ENCODE measurements at places on chromosomes 7 and 10.

- no peak for DNase-seq
Observed at GRCh38 chr10:118835682-118836326, 81.0 kb upstream of the CACUL1 start.

- no peak for DNase-seq
Observed at GRCh38 chr10:99681553-99681952, 22.2 kb downstream of the ENTPD7 start.

DNA sequence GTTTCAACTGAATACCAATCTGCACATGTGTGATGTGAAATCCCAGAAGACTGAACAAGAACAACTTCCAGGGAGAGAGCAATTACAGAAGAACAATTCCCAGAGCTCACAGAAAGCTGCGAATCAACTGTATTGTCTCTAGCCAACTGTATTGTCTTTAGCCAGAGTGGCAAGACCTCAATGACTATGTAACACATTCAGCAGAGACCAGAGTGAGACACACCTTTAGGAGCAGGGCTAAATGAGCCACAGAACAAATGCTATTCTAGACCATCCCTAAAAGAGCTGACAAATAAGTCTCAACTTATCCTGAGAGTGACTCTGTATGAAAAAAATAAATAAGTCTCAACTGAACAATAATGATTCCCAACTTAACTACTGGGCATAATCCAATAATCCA is 72.0 kb downstream of the KMT2C start:
- no peak for DNase-seq

DNA sequence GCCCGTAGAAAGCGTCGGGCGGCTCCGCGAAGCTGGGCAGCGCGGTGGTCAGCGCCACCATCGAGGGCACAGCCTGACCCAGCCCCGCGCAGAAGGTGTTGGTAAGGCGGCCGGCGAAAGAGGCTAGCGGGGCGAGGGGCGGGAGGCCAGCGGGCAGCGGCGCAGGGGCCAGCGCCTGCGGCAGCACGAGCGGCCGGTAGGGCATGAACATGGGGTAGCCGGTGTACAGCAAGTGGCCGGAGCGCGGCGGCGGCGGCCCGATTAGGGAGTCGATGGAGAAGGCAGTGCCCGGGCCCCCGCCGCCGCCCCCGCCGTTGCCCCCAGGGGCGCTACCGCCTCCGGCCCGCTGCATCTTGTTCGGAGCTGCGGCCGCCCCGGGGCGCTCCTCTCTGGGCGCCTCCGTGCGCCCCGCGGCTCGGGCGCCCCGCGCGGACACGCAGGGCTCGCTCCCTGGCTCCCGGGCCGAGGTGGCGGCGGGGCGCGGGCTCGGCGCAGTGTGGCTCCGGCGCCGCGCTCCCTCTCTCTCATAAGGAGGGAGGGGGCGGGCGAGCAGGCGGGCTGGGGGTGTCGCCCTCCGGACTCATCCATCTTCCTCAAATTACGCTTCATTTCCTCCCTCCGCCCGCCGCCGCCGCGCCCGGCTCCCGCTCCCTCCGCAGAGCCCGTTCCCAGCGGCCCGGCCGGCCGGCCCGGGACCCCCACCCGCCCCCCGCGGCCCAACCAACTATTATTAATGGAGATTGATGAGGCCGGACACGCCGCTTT is at the start of gene GBX1:
TSS of gene GBX1 (minus strand) at position 498 of the 765 bp plus-strand sequence. CDS start at position 352, 146 bp downstream.
- DNase-seq = no peak

- DNase-seq = no peak
Observed at GRCh38 chr10:99435986-99436638, 5.7 kb upstream of the GOT1 start.

DNA sequence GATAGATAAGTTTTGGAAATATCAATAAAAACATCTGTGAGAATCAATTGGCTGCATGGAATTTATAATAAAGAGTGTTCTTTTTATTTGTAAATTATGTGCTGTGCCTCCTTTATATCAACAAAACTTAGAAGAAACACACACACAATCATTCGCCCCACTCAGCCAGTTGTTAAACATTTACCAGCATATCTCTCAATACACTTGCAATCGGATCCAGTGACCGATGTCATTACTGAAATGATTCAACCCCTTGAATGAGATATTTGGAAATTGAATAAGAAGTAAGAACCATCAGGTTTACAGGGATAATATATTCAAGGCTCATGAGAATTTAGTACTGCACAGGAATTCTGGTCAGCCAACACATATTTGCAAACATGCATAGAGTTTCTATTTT is 35.6 kb downstream of the TAF3 start:
- DNase-seq = no peak

DNA sequence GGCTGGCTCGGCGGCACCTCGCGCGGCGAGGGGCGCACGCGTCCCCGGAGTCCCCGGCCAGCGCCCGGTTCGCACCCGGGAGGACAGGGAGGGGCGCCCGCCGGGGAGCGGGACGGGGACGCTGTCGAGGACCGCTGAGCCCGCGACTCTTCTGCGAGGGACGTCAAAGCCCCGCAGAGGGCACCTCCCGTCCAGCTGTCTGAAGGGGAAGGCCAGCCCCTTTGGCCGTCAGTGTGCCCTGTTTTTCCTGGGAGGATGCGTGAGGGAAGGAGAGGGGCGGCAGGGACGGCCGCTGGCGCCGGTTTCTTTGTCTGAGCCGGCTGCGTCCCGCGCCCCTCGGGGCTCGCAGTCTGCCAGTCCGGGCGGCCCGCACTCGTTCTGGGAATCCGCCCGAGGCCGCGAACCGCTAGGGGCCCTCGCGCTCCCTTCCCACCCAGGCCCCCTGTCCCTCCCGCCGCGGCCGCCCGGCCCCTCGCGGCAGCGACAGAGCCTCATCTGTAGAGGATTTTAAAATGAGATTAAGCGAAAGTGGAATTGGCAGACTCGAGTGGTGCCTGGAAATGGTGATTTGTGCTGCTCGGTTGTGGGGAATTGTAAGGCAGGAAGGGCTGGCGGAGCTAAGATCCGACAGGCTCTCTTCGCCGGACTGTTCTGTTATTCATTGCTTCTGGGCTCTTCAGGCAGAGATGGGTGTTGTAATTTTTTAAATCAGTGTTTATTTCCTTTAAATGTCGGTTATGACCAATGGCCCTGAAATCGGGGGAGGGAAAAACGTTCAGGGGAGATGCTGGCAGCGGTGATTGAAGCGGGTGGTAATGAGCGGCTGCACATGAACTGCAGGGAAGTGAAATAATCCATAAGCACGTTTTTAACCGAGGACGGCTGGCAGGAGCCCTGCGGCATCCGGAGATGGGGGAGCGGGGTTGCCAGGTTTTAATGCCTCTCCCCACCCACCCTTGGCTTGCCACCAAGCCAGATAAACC is 618 bp upstream of the RELN start:
- no peak for DNase-seq

GRCh38 chr7:12524794-12525386 is 45.6 kb upstream of the SCIN start:
- no peak for DNase-seq

GRCh38 chr10:43692051-43692825 is 43.6 kb upstream of the ZNF32 start:
- no peak for DNase-seq

GRCh38 chr7:99293167-99293566 is 20.5 kb downstream of the MYH16 start:
- no peak for DNase-seq

DNA sequence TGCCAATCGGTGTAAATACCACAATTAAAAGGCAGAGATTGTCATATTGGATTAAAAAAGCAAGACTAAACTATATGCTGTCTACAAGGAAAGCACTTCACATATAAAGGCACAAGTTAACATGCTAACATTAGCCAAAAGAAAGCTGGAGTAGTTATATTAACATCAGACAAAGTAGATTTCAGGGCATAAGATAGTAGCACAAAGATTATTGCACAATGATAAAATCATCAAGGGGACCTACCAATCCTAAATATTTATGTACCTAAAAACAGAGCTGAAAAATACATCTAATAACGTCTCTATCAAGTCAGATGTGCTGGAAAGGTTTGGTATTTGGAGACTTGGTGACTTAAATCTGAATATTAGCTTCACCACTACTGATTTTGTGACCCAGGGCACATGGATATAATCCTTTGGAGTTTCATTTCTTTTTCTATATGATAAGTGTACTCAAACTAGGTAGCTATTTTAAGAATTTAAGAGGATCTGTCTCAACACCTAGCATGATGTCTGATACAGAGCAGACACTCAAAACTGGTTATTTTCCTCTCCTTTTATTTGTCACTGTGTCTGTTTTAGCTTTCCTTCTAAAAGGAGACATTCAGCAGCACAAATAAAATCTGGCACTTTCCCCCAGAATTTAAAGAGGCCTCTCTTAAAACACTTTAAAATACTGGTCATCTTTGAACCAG is 156.5 kb downstream of the DOCK4 start:
- DNase-seq = no peak

DNA sequence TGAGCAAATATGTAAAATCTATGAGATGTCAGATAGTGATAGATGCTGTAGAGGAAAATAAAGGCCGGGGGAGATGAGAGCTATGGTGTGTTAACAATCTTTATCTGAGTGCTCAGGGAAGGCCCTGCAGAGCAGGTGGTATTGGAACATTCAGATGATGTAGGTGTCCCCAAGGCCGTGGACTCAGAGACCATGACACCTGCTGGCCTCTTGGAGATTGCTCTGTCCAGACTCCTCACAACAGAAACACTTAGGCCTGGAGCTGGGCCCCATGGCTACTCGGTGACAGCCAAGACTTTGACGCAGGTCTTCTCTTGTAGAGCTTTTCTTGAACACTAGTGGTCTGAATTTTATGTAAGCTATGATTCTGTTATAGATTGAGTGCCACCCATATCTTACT is 13.3 kb downstream of the AKR1E2 start:
- no peak for DNase-seq

DNA sequence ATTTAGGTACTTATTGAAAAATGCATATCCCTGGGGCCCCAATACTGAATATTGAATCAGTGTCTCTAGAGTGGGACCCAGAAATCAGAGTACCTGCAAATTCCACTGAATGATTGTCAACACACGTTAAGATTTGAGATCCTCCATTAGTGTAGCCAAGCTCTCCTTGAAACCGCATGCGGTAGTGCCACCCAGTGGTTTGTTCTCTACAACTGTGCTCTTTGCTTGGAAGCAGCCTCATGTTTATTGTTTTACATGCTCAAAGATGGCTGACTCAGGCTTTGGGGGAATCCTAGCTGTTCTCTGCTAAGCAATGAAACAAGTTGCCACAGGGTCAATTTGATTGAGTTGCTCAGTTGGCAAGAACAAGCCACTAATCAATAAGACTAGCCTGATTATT is 340.2 kb upstream of the CELF2 start:
- no peak for DNase-seq

GRCh38 chr10:5447611-5448071 is 35.3 kb downstream of the NET1 start:
- DNase-seq = no peak

DNA sequence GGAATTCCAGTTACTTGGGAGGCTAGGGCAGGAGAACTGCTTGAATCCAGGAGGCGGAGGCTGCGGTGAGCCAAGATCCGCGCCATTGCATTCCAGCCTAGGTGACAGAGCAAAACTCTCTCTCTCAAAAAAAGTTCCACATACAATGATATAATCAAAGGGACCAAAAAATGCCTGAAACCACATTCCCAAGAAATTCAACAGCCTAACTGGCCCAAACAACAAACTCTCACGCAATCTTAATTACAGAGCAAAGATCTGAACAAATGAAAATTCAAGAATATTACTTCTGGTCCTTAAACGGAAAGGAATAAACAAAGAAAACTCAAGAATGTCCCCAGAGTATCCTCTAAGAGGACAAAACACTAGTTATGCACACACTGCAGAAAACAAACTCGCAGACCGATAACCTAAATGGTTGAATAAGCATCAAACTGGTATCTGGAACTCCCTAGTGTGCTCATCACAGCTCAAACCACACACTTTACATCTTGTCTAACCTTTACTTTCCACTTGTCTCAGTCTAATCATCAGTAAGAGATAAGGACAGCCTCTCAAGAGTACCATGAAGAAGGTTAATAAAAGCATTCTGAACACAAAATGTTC is 3.7 kb downstream of the OGA start:
- DNase-seq = no peak

DNA sequence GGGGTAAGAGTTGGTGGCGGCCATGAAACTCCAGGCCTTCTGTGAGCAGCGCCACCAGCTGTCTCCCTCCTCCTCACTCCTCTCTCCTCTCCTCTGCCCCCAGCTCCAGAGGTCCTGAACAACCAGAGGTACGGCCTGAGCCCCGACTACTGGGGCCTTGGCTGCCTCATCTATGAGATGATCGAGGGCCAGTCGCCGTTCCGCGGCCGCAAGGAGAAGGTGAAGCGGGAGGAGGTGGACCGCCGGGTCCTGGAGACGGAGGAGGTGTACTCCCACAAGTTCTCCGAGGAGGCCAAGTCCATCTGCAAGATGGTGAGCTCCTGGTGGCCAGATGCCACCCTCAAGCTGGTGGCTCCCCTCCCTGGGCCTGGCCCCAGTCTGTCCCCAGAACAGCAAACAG is 99.1 kb downstream of the RGS10 start:
- no peak for DNase-seq

DNA sequence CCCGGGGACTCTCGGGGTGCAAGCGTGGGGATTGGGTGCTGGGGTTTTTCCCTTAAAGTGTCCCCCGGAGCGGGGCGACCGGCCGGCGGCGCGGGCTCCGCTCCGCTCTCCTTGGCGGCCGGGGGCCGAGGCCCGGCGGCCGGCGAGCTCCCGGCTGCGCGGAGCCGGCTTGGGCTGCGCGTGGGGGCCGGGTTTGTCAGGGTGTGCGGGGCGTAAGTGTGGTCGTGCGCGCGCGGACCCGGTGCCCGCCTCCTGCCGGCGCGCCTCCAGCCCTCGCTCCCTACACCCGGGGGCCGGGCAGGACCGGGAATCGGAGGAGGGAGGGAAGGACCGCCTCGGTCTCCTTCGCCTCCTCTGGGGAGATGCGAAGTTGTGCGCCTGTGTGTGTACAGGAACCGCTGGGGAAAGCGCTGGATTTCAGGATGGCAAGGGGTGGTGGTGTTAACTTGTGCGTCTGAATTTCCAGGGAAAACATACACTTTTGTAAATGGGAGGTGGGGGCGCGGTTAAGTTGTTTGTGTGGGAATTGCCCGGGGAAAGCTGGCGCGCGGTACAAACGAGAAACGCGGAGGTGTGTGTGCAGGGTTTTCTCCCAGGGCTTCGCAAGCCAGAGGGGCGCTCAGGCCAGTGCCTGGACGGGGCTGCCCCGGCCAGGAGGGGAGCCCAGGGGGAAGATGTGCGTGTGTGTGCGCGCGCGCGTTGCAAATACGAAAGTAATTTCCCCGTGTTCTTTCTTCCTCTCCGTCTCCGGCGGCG is 737 bp downstream of the ZMIZ1 start:
- no peak for DNase-seq

GRCh38 chr10:111837985-111838384 is 345.6 kb downstream of the GPAM start:
- DNase-seq = no peak

DNA sequence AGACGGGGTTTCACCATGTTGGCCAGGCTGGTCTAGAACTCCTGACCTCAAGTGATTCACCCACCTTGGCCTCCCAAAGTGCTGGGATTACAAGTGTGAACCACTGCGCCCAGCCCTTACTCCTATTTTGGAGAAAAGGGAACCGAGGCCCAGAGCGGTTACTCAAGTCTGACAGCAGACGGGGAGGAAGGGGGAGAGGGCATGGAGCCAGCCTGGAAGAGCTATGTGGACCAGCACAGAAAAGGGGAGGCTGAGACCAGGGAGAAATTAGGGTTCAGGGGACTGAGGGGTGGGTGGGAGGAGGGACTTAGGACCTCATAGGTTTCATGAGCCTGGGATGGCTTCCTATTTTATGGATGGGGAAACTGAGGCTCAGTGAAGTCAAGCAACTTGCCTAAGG is 1.5 kb downstream of the SFRP5 start:
- no peak for DNase-seq
